ENCODE measurements at places on chromosomes 1 and 21.
A peak's percentile ranks its signal among the peaks of the same experiment; 100 is the strongest.

DNA sequence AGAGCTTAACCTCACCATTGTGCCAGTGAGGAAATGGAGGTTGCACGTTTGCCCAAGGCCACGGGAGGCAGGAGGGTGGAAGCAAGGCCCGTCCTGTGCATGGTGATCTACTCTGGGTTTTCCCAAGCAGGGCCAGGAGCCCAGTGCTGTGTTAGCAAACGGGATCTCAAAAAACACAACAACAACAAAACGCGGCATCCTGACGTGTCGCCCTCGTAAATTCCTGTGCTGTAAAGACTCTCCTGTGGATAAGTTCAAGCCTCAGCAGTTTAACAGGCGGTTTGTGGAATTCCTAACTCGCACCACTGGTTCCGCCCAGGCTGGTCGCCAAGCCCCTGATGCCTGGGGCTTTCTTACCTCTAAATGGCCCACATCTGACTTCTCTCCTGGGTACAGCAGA, 39.1 kb downstream of the TFF3 start:
- no peak for DNase-seq

GRCh38 chr1:233904633-233905415, at the start of gene SLC35F3:
SLC35F3 (plus strand) TSS chr1:233904676.
- no peak for DNase-seq

GRCh38 chr1:54331091-54331772, 75.0 kb downstream of the SSBP3 start:
- no peak for DNase-seq

- DNase-seq = no peak
Measured at GRCh38 chr1:56438901-56439551, 140.3 kb downstream of the PLPP3 start.

DNA sequence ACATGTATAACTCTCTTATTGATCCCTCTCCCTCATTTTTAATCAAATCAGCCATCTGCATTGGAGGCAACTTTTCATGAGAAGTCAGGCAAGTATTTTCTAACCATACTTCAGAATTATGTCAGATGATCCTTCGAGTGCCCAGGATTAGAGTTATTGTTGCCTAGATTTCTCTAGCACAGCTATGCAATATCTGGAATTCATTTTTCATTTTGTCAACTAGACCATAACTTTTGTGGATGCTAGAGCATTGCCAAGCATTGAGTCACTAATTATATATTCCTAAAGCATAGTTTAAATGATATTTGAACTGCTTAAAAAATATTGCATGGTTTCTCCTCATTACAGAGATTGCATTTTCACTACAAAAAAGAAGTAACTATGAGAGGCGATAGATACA, 21.2 kb downstream of the HFM1 start:
- DNase-seq = no peak

DNA sequence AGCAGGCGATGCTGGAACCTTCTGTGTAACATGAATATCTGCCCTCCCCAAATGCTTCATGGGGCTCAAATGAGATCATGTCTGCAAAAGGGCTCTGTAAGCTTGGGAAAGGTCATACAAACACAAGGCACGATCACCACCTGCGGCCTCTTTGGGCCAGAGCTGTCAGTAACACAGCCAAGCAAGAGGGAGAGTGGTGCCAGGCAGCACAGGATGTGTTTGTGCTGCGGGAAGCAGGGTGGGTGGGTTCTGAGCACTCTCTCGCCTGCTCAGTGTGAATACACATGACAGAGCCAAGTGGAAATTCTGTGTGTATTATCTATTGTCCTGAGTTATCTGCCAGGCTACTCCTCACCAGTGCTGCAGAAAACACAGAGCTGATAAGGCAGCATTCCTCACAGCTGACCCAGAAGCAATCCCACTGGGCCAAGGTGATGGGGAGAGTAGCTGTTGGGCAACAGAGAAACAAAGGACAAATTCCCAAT, 101.2 kb downstream of the LAMC2 start:
- DNase-seq = no peak

GRCh38 chr1:198014355-198014754, 97.2 kb downstream of the LHX9 start:
- DNase-seq = no peak

DNA sequence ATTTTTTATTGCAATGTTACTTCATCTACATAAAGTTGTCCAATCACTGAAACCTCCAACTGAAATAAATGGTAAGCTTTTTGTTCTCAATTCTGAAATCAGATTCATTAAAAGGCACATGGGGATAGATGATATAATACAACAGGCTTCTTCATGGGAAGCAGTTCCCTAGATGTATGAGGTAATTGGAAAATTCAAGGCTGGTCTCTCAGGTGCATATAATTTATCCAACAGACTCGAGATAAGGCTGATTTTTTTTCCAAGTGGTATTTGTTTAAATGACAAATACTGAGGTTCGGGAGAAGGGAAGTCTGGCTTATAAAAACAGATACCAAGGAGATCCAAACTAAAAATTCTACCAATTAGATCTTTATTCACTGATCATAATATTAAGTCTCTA, 14.2 kb downstream of the TRIM45 start:
- no peak for DNase-seq

- no peak for DNase-seq
Measured at GRCh38 chr1:5670590-5671350, 321.5 kb downstream of the NPHP4 start.

GRCh38 chr21:25307489-25307888, 299.8 kb downstream of the MRPL39 start:
- peak; percentile 16 for DNase-seq

- no peak for DNase-seq
Measured at GRCh38 chr1:94069919-94070285, 51.0 kb downstream of the ABCA4 start.

DNA sequence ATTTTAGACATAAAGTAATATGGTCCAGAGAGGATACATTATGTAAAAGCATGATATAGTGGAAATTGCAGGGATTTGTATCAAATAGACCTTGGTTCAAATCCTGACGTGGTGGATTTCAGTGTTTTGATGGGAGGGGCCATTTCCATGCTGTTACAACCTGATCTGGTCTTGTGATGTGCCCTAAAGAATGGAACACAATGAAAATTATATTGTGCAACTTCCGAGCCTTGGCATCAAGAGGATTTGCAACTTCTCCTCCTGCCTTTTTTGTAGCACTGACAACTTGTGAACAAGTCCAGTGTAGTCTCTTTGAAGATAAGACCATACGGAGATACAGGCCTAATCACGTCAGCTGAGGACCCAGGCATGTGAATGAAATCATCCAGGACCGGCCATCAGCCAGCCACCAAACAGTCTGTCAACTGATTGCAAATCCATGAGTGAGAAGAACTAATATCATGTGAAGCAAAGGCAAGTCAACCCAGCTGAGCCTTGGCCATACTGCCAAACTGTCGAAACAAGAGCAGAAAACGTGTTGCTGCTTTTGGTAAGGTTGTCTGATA, 412.1 kb downstream of the DPYD start:
- no peak for DNase-seq

DNA sequence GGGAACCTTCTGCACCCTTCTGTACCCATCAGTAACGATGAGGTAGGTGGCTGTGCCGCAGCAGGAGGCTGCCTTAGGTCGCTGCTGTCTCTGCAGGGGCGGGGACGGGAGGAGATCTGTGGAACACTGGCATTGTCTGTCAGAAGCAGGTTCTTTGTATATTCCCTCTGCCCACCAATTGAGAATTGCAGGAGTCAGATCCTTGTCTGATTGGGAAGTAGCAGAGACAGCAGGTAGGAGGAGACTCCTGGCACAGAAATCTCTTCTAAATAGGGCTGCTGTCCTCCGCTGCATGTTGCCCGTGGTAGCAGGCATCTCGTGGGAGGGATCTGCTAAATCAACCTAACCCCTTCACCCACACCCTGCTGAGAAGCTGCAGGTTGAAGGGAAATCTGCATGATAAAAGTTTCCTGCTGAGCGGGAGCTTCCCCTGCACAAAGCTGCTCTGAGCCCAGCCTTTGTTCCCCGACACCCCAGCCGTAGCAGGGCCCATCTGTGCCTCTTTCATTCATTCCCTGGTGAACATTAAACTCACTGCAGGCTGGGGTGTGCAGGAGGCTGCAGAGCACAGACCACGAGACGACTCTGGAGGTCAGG, 15.9 kb downstream of the SARS1 start:
- DNase-seq = no peak

DNA sequence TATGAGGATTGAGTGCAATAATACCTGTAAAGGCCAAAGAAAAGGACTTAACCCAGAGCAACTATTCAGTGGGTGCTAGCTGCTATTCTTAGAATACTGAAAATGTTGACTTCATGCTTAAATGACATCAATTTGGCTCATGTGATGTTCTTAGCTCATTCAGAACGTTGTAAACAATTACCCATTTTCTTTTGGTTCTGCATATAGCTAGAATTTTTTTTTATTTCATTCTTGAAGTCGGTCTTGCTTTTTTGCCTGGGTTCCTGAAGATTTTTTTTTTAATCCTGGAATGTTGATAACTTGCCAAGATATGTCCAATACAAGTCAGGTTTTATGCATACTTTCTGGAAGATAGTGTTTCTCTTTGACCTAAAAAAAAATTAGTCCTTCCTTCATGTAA, 772.0 kb downstream of the LTN1 start:
- DNase-seq = no peak

DNA sequence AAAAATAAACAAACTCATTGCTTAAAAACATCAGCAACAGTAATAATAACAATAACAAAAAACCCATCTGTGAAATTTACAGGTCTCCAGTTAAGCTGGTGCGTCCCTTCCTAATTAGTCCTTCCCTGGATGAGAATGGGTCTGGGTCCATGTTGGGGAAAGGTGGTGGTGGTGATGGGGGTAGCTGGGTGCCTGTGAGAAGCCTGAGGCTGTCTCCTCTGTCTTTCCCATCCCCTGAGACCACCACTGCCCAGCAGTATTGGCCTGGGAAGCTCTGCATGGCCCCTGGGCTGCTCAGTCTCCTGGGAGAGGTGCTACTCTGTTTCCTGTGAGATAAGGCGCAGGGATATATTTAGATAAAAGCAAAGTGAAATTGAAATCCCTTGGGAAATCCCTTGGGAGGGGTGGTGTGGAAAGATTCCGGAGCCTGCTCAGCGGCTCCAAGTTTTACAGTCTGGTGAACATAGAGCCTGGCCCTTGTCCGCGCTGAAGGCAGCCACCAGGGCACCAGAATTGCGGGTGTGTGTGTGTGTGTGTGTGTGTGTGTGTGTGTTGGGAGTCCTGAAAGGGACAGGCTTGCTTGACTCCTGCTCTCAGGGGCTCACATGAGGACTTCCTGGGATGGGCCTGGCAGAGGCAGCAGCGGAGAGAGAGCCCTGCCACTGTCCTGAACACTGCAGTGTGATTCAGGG, 150.2 kb downstream of the FOXD2 start:
- no peak for DNase-seq

DNA sequence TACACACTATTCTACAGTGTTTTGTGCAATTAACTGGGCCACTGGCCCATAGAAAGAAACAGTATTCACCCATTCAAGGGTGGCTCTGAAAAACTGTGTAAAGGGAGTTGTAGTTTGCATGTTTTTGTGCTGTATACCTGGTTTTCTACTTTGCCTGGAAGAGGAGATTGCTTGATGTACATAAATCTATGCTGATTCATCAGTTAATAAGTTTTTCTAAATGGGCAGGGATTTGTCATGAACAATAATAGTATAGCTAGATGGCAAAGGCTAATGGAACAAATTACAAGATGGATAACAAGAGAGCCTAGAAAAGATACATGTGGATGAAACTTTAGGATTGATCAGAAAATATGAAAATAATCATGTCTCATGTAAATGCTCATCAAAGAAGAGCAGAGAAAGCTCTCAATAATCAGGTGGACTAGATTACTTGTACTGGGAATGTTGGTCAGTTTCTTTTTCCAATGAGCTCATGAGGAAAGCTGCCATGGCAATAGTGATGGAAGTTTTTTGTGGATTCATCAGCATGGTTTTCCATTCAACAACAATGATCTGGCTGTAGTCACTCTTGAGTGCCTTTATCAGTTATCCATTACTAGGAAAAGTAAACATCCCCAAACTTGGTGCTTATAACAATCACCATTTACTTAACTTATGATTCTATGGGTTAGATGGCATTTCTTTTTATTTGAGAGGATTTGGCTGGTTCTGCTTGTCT, 602.8 kb downstream of the BRINP3 start:
- DNase-seq = no peak

- DNase-seq = no peak
Measured at GRCh38 chr1:200982071-200982945, 41.2 kb downstream of the KIF21B start.

DNA sequence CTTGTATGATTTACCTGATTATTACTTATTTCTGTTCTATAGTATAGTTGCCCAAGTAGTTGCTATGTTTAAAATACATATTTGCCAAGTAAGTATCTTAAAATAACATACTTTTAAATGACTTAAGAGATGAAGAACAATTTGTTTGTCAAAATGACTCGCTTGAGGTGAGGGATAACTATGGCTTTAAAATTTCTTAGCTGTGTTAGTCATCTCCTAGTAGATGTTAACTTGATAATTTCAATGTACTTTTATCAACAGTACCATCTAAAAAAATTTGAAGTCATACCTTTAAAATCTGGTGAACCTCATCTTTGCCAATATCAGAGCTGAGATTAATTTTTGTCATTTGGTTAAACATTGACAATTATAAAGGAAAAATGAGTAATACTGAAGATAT, 37.7 kb downstream of the ODR4 start:
- no peak for DNase-seq

DNA sequence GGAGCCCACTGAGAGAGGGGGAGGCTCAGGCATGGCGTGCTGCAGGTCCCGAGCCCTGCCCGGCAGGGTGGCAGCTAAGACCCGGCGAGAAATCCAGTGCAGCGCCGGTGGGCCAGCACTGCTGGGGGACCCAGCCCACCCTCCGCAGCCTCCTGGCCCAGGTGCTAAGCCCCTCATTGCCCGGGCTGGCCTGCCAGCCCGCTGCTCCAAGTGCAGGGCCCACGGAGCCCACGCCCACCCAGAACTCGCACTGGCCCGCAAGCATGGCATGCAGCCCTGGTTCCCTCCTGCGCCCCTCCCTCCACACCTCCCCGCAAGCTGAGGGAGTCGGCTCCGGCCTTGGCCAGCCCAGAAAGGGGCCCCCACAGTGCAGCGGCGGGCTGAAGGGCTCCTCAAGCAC, 61.5 kb downstream of the C21orf91 start:
- no peak for DNase-seq

GRCh38 chr1:234238060-234238459, 135.2 kb upstream of the COA6 start:
- DNase-seq = no peak

Measured in SK-N-MC (cell line).